ENCODE measurements at places on chromosomes 16 and 17. TPM values are rescaled to one million over a fixed set of nuclear protein-coding genes. Genes with fewer than 3 reads are reported as not detected.

- no peak for DNase-seq
Measured at GRCh38 chr17:81193470-81194224, 27.6 kb upstream of the AATK start.

DNA sequence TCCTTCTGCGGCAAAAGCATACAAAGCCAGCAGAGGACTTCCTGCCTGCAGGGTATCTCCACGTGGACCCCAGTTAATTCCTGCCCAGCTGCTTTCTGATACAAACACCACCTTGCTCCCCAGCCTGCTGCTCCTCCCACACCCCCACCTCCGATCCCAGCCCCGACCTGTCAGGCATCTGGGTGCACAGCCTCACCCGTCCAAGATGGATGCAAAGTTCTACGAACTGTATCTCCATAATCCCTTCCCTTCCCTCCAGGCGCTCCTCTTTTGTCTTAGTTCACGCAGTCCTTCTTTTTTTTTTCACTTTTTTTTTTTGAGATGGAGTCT is 15.6 kb upstream of the FOXJ1 start:
- DNase-seq, result no peak

DNA sequence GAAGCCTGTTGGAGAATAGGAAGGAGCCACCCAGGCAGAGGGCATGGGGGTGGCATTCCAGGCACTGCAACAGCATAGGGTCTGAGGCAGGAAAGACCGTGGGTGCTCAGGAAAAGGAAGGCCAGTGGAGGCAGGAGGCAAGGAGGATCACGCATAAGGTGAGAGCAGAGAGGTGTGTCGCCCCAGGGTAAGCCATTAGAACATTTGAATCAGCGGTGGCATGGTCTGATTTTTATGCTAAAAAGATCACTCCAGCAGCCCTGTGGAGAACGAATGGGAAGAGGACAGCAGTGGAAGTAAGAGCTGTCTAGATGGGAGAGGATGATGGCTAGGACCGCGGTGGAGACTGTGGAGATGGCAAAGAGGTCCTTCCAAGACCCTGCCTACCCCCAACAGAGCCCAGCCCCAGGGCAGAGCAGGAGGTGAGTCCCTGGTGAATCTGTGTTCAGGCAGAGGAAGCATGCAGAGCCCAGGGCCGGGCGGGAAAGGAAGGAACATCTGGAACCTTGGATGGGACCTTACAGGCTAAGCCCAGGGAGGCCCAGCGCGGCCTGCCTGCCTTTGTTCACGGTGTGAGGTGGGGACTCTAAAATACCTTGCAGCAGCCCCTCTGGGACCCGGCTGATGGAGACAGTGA is 7.8 kb downstream of the LPO start:
- no peak for DNase-seq

DNA sequence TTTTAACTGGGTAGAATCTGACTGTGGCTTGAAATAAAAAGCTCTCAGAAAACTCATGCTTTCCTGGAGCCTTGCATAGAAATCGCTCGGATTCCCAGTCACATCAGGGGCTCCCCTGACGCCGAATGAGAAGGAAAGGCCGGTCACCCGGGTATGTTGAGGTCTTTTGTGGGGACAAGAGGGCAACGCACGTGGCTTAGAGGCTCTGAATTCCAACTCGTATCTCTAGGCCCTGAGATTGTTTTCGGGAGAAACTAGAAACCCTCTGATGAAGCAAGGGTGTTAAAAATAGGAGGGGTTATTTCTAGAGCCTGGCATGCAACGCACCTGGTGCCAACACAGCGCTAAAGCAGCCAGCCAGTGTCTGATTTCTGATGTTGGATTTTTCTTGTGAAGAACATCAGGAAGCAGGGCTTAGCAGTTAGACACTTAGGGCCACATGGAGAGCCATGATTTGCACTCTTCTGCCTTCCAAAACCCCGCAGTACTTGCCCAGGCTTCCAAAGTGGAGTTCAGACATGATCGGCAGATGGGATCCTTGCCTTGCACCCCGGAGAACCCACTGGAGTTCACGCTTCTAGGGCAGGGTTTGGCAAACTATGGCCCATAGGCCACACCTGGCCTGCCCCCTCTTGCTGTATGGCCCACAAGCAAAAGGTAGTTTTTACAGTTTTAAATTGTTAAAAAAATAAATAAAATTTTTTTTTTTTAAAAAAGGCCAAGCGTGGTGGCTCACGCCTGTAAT is 12.6 kb downstream of the CACNG1 start:
- no peak for DNase-seq

DNA sequence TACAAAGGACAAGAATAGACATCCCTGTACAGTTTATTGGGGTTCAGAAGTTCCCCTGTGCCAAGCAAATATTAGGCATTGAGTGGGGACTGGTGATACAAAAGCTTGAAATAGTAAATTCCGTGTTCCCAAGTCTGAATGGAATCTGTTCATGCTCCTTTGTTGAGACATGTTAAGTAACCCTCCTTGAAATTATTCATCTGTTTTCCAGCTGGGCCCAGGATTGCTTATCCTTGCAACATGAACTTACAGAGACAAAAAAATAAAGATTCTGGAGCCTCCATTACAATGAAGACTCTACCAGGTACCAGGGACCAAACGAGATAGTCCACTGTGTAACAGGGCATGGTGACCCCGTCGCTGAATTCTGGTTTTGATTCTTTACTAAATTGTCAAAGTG is 6.1 kb upstream of the CCL8 start:
- DNase-seq, result no peak

DNA sequence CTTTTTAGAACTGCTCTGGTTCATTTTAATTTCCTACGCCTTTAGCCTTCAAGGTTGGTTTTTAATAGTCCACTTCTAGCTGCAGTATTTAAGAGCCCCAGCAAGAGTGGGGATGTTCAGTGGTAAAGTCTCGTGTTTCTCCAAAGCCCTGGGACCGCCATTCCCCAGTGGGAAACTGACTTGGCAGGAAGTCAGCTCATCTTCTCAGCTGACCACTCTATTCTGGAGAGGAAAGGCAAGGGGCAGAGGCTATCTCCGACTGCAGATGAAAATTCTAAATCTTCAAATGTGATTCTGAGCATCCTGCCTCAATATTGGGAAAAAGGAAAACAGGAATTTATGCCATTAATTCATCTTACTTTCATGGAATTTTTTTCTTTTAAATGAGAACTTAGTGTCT is 35.5 kb downstream of the HS3ST3B1 start:
- DNase-seq, result no peak

DNA sequence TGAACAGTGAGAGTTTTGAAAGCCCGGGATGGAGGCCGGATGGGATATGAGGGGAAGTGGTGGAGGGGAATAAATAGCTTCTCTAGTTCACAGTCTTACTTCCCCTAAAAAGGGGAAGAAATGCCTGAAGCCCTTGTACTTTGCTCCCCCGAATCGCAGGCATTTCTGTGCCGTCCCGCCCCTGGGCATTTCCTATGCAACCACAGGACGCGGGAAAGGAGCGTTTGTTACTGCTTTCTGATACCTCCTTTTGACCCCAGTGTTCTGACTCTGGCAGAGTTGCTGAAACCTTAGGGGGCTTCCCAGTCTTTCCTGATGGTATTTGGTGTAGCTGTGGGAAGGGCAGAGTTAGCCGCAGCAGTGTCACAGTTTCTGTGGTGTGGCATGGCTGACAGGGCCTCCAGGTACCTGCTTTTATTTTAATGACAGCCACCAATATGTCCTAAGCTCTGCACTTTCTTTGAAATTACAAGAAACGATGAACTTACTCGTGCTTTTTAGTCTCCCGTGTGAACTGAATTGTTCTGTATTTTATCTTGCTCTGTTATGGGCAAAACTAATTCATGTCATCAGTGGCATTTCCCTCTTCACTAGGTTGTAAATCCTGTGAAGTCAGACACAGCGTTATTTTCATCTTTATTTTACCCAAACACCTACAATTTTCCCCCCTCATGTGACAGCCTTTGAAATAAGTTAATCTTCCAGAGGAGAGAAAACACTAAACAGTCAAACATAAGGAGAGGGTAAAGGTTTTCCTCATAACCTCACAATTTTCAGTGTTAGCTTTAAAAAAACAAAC is 27.1 kb downstream of the USP10 start:
- no peak for DNase-seq

DNA sequence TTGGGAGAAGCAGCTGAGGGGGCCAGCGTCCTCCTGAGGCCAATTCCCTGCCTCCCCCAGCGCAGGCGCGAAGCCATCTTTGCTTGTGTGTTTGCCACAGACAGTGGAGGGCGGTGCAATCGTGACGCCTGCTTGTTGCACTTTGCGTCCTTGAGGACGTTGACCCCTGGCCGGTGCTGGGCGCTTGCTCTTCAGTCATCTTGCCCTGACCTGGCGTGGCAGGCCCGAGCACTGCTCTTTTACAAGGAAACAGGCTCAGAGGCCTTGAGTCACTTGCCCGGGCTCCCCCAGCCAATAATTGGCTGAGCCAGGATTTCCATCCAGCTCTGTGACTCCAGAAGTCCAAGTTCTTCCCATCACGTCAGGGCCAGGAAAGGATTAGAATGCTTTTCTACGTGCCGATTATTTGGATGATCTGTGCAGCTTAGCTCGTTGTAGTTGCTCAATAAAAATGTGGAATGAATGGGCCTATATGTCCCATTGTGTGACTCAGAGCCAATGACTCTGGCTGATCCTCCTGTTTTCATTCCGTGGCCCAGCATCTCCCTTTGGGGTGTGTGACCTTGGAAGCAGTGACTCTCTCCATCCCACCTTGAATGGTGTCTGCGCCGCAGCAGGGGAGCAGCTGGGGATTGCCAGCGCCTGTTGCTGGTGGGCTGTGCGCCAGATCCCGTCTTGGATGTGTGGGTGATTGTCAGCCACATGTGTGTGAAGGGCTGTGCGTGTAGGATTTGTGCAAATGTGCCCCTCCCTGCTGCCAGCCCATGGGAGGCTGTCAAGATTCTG is 214.1 kb downstream of the SEC14L1 start:
- DNase-seq, result no peak

- no peak for DNase-seq
Measured at GRCh38 chr16:31519759-31520431, 7.8 kb upstream of the AHSP start.

GRCh38 chr17:75913537-75914210 is 9.0 kb upstream of the MRPL38 start:
- no peak for DNase-seq

DNA sequence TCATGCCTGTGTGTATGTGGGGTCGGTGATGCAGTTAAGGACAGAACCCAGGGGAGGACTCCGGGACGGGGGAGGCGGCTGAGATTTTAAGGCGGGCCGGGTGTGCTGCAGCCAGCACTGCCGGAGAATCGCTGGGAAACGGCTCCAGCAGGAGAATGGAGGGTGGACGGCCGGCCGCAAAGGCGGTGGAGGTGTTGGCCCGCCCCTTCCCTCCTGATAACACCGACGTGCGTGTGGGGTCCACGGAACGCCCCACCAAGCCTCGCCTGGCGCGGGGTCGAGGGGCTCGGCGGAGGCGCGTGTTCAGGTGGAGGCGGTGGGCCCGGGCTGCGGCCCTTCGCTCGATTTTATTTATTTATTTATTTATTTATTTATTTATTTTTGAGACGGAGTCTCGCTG is 633 bp downstream of the ZNF843 start:
- DNase-seq, result no peak

- DNase-seq, result no peak
Measured at GRCh38 chr17:10125531-10126275, 72.7 kb downstream of the GAS7 start.

DNA sequence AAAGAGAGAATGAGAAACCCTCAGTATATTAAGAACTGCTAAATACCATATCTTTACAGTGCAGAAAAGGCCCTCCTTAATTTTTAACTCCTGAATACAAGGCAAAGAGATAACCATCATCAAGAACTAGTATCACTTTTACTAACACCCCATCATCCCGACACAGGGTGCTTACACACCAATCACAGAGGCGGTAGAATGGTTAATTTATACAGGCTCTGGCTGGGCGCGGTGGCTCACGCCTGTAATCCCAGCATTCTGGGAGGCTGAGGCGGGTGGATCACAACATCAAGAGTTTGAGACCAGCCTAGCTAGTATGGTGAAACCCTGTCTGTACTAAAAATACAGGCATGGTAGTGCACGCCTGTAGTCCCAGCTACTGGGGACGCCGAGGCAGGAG is 4.2 kb downstream of the PSMD12 start:
- DNase-seq, result no peak

GRCh38 chr17:50794361-50794760 is 27.0 kb upstream of the ANKRD40CL start:
- DNase-seq, result no peak

GRCh38 chr16:15961571-15962090 is 12.2 kb downstream of the ABCC1 start:
- no peak for DNase-seq

- no peak for DNase-seq
Measured at GRCh38 chr17:83099570-83100181, 20.3 kb downstream of the METRNL start.

- no peak for DNase-seq
Measured at GRCh38 chr17:40705584-40705983, 2.0 kb upstream of the KRT24 start.

DNA sequence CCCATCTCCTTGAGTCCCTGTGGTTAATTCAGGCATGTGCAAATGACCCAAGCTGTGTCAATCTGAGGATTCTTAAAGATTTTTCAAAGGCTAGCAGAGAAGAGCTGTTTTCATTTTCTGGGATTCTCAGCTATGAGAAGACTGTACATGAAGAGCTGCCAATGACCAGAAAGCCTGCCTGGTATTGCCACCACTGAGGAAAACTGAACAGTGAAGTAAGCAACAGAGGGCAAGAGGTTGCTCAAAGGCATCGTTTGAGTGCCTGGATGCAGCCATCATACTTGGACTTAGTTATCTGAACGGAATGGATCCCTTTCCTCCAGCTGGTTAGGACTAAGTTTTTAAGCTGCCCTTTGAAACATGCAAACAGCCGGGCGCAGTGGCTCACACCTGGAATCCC is 38.4 kb downstream of the FAM20A start:
- DNase-seq, result no peak

- DNase-seq, result no peak
Measured at GRCh38 chr16:5851393-5851982, 753.9 kb upstream of the EEF2KMT start.

- DNase-seq, result no peak
Measured at GRCh38 chr17:67353161-67353560, 13.2 kb downstream of the PSMD12 start.

- DNase-seq, result no peak
Measured at GRCh38 chr17:56733833-56734232, 99.9 kb downstream of the C17orf67 start.

DNA sequence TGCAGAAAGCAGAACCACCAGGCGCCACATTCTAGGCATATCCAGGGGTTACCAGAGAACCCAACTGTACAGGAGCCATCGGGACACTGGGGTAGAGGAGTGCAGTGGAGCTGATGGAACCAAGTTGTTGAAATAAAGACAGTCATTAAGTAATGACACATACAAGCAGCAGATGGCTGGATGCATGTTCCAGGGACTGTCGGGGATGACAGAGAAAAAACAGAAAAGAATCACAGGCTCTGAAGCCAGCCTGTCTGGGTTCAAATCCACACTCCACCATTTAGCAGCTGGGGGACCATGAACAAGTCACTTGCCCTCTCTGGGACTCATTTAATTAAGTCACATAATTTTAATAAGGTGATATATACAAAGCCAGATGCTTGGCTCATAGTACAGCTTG is 117.1 kb downstream of the ZNF423 start:
- no peak for DNase-seq

GRCh38 chr16:74071996-74072535 is 224.5 kb upstream of the PSMD7 start:
- DNase-seq, result no peak

PRR15L gene
- not detected for total RNA-seq

SPNS3 gene
- 0.51 TPM for total RNA-seq

RAMP2 gene
- 25.9 TPM for total RNA-seq

MT1M gene
- 0.38 TPM for total RNA-seq

XAF1 gene
- total RNA-seq, result 1.5 TPM

MILR1 gene
- total RNA-seq, result 2.2 TPM

MYH4 gene
- not detected for total RNA-seq

SMPD3 gene
- under 0.01 TPM for total RNA-seq

SLC16A6 gene
- total RNA-seq, result 1.0 TPM

All from dermis microvascular lymphatic vessel endothelial cell (primary cell).